ENCODE measurements at places on chromosomes 16 and 17. TPM values are rescaled to one million over a fixed set of nuclear protein-coding genes. Genes with fewer than 3 reads are reported as not detected.
A peak's percentile ranks its signal among the peaks of the same experiment; 100 is the strongest.

Gene SEZ6L2
- total RNA-seq = 68.9 TPM

Gene SLC52A1
- total RNA-seq = 0.34 TPM

DNA sequence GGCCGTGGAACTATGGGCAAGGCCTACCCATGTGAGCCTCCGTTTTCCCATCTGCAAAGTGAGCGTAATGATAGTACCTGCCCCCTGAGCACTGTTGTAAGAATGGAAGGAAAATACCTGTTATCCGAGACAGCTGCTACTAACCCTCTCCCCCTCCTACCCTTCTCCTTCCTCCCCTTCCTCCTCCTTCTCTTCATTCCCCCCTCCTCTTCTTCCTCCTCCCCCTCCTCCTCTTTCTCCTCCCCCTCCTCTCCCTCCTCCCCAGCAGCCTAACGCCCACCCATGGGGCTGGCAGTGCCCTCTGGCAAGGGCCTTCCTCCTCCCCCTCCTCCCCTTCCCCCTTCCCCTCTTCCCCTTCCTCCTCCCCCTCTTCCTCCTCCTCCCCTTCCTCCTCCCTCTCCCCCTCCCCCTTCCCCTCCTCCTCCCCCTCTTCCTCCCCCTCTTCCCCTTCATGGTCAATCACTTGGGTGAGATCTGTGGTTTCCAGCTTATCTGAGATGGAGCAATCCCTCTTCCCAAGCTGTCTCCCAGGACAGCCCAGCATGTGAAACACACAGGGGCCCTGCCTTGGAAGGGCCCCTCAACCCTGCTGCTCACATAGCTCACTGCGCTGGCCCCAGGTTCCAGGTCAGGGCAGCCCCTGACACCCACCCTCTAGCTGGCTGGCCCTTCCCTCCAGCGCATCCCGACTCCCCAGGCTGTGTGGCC, 6.4 kb downstream of the ZFPM1 start:
- no peak for DNase-seq

DNA sequence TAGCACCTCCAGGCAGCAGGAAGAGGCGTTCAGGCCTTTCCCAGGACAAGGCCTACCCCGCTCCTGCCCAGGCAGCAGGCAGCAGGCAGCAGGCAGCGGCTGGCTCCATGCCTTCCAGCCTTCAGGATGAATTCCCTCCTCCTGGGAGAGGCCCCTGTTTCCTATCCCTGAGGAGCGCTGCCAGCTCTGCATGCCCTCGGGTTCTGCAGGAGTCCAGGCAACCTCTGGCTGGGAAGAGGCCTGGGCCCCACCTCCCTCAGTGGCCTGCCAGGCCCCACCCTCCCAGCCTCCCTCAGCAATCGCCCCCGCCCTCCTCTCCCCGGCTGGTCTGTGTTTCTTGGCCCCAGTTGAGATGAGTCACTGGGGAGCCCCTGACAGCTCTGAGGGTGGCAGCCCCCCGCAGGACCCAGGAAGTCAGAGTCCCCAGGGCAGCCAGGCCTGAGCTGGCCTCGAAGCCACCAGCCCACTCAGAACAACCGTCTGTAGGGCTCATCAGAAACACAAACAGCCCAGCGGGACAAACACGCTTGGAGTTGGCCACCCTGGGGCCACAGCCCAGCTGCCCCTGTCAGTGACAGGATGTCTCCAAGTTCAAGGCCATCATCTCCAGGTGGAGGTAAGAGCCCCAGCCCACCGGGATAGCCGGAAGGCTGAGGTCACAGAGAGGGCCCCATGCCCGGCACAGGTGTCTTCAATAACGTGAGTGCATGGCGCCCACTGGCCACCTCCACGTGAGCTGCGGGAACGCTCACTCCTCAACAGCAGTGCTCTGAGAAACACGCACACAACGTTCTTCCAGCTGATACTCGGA, 39.5 kb upstream of the CIBAR2 start:
- DNase-seq = peak; percentile 47

GRCh38 chr17:9941305-9941704, 36.2 kb upstream of the RCVRN start:
- DNase-seq = no peak
